ENCODE measurements at places on chromosomes 2 and 18.
A peak's percentile ranks its signal among the peaks of the same experiment; 100 is the strongest.

- peak; percentile 73 for DNase-seq
Observed at GRCh38 chr2:161414042-161415033, 1.8 kb upstream of the TBR1 start.

DNA sequence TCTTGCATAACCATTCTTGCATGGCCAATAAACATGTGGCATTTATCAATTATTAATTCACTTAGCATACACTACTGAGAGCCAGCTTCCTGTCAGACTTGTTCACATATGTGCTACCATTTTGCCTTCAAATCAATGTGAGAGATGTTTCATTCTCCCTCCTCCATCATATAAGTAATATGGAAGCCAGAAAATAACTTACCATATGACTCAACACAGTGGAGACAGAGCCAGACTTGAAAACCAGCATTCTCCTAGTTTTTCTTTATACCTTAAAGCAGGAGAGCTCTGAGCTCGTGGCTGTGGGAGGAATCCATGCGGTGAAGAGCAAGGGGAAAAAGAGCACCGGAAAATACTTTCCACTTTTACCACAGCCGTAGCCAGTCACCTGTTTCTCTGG lies 215.0 kb upstream of the LRATD1 start:
- DNase-seq, result no peak

DNA sequence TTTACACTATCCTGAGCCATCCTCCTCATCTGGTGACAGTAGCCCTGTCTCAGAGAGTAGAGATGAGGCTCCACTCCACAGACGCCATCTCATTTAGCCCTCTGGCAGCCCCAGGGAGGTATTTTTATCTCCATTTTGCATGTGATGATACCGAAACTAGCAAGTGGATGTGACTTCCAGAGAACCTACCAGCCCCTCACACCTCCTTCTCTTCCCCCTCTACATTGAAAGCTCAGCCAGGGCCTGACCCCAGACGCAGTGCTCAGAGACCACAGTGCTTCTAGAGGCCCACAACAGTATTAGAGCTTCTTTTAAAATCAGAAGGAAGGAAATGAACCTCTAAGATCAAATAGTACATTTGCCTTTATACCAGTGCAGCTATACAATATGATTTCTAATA lies 8.3 kb downstream of the GYPC start:
- DNase-seq, result no peak

DNA sequence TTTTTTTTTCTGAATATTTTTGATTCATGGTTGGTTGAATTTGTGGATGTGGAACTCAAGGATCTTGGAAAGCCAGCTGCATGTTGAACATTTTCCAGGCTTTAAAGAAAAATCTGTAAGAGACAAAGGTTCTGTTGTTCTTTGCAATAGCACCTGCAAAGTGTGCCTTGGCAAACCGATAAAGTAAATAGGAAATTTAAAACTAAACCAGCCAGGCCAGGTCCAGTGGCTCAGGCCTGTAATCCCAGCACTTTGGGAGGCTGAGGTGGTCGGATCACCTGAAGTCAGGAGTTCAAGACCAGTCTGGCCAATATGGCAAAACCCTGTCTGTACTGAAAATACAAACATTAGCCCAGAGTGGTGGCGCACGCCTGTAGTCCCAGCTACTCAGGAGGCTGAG lies 74.4 kb downstream of the RIF1 start:
- DNase-seq, result no peak

- DNase-seq, result no peak
Observed at GRCh38 chr2:11239666-11240462, 84.6 kb downstream of the SLC66A3 start.

DNA sequence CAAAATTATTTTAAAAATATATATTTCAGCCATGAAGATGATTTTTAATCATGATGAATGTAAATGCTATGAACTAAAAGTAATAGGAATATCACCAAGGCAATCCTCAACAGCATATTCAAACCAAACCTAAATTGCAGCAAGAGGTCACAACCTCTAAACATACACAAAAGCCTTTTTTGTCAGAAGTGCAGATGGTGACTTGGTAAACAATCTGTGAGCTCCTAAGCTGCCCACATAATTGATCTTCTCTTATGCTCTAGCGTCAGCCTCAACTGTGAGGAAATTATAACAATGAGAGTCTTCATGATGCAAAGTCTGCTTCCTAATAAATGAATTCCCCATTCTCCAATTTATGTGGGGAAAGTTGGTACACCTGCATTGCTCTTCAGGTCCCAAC lies 113.2 kb downstream of the TSN start:
- no peak for DNase-seq

All from right cardiac atrium (tissue), 5 donors.